NCI-H226 (cell line): ENCODE measurements at places on chromosomes 5 and 9.

- DNase-seq = no peak
These were observed 4.9 kb upstream of the FRRS1L start for GRCh38 chr9:109171926-109172325.

- no peak for DNase-seq
These were observed 51.6 kb upstream of the MACIR start for GRCh38 chr5:103207011-103207410.

GRCh38 chr5:14635656-14636055 lies 28.9 kb upstream of the OTULIN start:
- no peak for DNase-seq

DNA sequence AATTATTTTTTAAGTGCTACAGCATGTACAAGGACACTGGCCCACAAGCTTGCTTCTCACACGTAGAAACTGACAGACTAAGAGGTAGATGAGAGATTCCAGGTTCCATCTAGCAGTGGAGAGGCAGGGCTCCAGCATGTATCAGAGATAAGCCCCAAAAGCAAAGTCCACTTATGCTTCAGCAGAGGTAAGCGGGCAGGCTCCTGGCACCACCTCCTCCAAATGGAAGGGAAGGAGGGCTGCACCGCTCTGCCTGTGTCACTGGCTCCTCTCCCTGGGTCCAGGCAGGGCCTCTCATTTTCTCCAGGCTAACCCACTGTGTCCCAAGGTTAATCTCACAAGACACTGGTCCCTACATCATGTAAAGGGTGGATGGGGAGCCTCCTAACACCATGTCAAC lies 15.9 kb downstream of the GRHPR start:
- DNase-seq = no peak

- no peak for DNase-seq
These were observed 59.3 kb downstream of the NPR3 start for GRCh38 chr5:32770444-32770843.

GRCh38 chr5:54917323-54917722 lies 68.1 kb downstream of the ESM1 start:
- DNase-seq = no peak

- no peak for DNase-seq
These were observed 437.6 kb downstream of the KIAA0825 start for GRCh38 chr5:94180761-94181160.

DNA sequence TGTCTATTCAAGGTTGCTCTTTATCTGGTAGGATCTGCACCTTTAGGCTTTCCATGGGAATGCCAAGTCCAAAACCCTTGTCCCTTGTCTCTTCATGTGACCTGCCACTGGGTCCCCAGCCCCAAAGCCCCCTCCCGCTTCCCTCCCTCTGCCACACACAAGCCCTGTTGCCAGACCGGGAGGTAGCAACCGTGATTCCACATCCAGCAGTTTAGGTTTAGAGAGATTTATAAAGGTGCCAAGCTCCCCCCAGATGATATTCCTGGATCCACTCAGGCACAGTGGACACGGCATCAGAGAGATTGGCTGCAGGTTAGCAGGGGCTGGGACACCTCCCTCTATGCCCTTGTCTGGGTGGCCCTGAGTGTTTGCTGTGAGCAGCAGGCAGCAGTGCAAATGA lies 504.7 kb downstream of the CCDC171 start:
- no peak for DNase-seq

DNA sequence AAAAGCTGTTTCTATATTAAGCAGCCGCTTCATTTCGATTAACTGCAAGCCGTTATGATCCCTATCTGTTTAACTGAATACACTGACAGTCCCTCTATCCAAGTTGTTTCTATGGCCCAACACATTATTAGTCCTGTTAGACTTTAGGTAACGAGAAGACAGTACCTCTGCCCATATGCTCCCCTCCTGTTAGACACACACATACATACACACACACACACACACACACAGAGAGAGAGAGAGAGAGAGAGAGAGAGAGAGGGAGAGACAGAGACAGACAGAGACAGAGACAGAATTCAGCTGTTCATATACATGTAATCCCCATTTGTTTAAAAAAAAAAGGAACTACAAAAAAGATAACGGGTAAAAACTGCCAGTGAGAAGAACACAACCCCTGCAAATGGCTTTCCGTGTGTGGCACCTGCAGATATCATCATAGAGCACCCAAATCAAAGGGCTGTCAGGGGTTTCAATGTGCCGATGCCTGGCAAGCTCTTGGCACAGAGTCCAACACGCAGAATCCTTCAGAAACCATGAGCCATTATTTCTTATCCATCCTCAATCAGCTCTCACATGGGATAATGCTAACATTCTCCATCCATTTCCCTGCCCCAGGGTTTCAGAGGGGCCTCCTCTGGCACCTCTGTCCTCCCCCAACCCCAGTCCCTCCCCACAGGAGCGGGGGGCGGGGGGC lies 144.0 kb downstream of the MYO10 start:
- no peak for DNase-seq

DNA sequence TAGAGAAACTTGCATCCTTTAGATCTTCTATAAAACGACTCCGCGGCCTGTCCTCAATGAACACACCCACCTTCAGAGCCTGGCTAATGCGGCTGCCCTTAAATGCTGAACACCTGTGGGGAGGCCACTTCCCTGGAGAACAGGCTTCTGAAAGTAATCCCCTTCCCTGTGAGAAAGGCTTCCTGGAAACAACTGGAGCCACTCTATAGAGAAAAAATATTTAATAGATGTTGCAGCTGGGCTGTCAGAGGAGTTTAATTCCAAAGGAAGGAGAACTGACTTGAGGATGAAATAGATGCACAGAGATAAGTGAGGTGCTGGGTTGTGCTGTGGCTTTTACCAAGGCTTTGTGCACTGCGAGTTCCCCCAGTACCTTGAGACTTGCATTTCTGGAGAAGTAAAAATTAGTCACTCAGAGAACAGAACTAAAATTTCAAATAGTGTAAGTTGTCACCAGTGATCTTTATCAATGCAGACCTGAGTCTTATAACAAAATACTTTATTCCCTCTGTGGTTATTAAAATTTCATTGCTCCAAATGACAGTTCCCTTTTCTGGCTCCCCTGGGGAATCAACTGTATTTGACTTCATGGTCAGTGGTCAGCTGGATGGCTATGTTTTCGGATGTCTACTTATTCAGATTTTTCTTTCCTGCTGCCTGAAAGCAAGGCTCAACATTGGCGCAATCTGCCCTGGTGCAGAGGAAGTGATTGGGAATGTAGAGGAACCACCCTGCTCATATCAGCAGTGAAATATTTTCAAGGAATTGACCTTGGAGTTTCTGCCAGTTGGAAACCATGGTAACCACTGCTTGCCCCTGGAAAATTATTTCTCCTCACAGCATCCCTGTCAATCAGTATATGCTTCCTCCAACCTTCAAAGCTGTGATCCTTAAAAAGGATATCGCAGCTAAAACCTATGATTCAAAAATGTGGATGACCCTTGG lies 238.8 kb downstream of the SMARCA2 start:
- DNase-seq = no peak

DNA sequence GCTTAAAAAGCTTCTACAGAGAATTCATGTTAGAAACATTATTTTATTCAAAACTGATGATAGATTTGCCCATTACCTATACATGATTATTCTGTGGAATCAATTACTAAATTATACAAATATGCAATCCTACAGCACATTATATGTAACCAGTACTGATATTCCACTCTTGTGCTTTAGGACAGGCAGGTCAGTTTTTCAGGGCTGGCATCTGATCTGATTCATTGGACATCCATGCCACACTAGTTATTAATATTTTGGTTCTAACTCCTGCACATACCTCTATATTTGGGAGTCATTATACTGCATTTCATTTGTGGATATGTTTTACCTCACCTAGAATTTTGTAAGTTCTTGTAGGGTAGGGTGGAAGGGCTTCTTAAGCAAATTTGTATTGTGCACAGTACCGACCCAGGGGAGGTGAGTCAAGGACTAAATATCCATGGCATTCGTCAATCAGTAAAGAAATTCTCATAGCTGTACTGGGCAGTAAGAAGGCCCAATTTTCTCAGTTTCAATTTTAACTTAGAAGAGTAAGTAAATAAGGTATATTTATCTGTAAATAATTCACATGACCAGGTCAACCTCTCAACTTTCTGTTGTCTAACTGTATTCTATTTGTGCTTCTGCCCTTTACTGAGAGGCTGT lies 33.5 kb downstream of the ELOVL7 start:
- DNase-seq = peak; percentile 67

- DNase-seq = no peak
These were observed 179.4 kb downstream of the SNX18 start for GRCh38 chr5:54696931-54697330.

GRCh38 chr5:179919487-179920060 lies 11.9 kb upstream of the TBC1D9B start:
- no peak for DNase-seq

GRCh38 chr9:133113949-133114885 lies 6.8 kb downstream of the RALGDS start:
- no peak for DNase-seq

DNA sequence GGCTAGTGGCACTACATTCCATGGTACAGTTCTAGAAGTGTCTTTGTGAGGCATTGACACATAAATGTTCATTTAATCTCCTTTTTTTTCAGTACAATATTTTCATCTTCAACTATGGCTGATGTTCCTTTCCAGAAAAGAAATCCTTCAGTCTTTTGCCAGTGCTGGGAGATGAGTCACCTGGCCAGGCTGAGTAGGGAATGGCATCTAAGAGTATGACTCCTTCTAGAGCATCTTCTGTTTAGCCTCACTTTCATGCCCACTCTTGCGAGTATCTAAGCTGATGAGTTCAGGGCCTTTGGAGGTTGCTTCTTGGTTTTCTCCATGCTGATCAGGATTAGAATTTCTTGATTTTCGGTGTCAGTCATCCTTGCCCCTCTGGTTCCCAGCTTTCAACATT lies 124.4 kb downstream of the SLC28A3 start:
- no peak for DNase-seq

GRCh38 chr9:130323051-130323745 lies 57.6 kb downstream of the HMCN2 start:
- no peak for DNase-seq

- no peak for DNase-seq
These were observed 136.3 kb downstream of the TMEM232 start for GRCh38 chr5:110590187-110590586.

GRCh38 chr9:127278372-127278771 lies 13.8 kb downstream of the GARNL3 start:
- DNase-seq = no peak

DNA sequence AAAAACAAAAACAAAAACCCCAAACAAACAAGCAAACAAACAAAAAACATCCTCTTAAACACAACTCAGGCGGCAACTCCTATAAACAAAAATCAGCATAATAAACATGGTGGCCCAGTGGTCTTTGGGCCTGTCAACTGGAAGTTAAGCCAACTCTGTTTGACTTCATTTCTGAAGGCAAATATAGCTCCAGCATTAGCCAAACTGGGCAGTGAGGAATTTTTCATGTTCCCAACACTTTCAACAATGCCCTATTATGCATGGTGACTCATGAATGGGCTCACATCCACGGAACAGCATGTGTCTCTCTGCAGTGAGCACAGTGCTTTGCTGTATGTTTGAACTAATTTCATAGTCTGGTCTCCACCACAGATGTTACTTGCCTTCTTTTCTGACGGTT lies 143.9 kb upstream of the STC2 start:
- DNase-seq = peak; percentile 61

DNA sequence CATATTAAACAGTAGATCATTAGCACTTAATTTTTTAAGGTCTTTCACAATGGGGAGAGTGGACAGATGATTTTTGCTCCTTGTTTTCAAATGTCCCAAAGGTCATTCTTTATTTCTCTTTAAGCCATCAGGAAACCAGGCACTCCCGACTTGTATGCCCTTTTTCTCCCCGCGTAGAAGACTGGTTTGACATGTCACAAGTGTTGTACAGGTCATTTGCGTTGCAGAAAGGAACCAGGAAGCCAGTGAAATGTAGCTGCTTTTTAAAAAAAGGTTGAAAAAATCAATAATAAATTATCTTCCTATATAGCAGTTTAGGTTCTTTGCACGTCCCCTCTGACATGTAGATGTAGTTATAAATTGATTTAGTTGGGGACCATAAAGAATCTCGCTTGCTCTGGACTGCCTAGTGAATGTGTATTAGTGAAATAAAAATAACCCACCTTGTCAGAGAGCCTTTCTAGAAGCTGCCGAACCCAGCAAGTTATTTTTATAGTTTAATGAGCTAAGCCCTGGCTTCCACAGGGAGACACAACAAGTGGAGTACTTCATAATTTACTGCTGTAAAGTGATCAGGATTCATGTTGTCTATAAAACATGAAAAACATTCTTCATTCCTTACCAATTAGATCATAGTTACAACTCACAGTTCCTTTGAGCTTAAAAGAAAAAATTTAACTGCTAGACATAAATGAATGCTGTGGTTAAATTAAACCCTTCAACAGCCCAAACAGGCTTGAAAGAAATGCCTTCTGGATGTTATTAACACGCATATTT lies 404.6 kb downstream of the CSNK1G3 start:
- DNase-seq = peak; percentile 39

- DNase-seq = no peak
These were observed 2.6 kb downstream of the SEPTIN8 start for GRCh38 chr5:132774406-132774805.

DNA sequence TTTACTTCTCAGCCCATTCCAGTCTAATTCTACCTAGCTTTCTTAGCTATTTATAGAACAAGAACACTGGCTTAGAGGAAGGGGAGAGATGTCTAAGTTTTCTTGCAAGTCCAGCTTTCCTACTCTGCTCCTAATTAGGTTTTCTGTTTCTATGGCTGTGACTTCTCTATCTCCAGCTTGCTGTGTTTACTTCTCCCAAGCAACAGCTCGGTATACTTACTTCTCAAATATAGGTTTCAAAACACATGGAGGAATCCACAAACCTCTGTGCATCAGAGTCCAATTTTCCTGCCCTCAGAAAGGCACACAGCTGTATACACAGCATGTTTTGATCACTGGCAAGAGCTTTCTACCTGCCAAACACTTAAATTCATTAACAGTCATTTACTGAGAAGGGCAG lies 17.4 kb upstream of the HMGCR start:
- DNase-seq = no peak

- peak; percentile 73 for DNase-seq
These were observed 373.8 kb downstream of the NDUFS4 start for GRCh38 chr5:53934151-53934820.

DNA sequence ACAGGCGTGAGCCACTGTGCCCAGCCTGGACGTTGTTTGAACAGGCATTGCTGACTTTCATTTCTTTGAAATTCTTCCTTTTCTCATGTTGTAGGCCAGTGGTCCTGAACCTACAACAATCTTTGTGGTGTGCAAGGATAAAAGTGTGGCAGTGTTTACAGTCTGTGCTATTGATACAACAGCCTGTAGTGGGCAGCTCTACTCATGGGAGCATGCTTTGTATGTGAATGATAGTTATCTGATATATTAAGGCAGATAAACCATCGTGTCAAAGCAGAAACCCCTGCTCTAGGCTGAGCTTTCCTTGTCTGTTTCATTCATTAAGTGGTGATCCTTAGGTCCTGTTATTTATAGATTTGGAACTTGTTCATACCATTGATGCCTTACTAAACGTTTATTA lies 42.6 kb downstream of the CSNK1G3 start:
- DNase-seq = no peak

DNA sequence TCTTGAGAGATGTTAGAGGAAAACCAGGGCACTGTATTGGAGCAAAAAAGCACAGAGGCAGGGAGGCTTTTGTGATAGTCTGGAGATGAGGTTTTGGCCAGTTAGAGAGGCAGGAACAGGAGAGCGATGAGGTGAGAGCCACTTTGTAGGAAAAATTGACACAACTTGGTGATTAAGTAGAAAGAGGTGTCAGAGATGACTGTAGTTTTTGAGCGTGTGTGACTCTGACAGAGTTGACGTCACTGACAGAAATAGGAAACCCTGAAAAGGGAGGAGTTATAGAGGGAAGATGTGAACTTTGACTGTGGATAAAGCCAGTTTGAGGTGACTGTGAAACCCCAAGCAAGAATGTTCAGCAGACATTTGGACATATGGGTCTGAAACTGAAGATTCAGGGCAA lies 15.7 kb downstream of the NFX1 start:
- DNase-seq = no peak
